ENCODE measurements at places on chromosomes 4 and X.

GRCh38 chr4:87240341-87240740 lies 19.9 kb upstream of the KLHL8 start:
- DNase-seq, result no peak

- no peak for DNase-seq
Measured at GRCh38 chr4:80811406-80811805, 219.1 kb upstream of the BMP3 start.

DNA sequence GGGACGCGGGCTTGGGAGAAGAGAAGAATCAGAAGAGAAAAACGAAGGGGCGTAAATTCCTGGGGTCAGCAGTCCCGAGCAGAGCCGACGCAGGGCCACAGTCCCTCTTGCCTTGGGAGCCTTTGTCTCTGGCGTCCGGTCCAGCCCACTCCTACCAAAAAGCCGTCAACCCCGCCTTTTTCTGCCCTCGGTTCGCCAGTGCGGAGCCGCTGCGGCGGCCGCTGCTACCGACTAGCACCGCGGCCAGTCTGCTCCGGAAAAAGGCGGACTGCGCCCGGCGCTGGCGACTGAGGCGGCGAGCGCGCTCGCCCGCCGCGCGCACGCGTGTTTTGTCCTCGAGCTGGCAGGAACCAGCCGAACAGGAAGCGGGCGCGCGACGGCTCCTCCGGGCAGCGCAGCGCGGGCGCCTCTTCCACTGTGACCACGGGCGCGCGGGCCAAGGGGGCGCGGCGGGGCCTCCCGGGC lies 502 bp downstream of the HNRNPDL start:
- no peak for DNase-seq

DNA sequence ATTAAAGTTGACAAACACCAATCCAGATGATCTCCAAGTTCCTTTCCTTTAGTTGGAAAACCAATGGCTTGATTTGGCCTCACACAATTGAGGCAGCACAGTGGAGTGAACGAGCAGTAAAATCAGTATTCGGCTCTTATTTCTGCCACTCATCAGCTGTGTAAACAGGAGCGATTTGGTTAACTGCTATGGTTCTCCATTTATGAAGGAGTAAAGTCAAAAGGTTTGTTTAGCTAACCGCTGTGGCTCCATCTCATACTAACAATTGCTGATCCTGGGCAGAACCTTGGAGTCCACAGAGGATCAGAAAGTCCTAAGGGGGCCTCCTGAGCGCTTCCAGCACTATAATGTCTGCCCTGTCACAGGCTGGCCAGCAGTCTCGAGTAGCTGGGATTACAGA lies 54.5 kb upstream of the EXOC1L start:
- DNase-seq, result no peak

- no peak for DNase-seq
Measured at GRCh38 chr4:169859366-169860216, 101.8 kb upstream of the HPF1 start.

GRCh38 chr4:27308379-27308778 lies 447.7 kb downstream of the STIM2 start:
- no peak for DNase-seq

DNA sequence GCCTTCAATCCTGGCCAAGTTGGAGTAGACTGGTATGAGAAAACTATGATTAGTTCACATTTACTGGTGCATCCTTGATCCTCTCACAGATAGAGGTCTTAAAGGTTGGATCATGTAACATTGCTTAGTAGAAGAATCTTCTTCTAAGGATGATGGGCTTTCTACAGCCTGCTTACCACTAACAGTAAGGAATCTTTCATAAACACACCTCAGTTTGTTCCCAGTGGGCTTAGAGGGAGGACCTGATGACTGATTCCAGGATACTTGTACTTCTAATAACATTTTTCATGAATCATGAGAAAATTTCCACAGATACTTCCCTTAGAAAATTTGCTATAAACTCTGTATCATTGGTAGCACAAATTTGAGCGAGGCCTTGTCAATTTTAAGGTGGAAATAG lies 40.6 kb downstream of the CCNI start:
- no peak for DNase-seq

GRCh38 chr4:138868562-138868961 lies 147.0 kb upstream of the NOCT start:
- DNase-seq, result no peak

DNA sequence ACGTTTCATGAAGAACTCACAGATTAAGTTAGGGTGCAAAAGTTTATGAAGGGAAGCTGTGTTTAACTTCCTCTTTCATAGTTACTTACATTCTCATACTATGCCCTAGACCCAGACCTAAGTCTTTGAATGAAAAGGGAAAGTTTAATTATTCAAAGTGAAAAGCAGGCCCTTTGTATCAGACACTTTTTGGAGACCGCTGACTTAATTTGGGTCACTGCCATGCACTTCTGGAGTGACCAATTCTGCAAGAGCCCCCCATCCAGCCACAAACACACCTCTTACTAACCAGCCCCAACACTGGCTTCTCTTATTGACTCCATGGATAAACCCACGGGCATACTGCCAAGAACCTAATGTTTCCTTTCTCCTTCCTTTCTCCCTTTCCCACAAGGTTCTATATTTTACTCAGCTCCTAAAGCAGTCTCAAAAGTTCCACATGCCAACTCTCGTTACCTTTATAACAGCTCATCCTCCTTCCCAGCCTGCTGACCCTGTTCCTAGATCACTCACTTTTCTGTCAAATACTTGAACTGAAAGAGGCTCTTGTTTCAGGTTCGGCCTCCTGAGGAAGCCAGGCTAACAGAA lies 34.5 kb downstream of the ABCE1 start:
- no peak for DNase-seq

GRCh38 chr4:5019274-5019673 lies at the start of gene CYTL1:
Gene CYTL1 (minus strand): TSS chr4:5019458. CDS start chr4:5019445, 13 bp downstream.
- no peak for DNase-seq

GRCh38 chr4:173288296-173288695 lies 45.9 kb downstream of the HMGB2 start:
- DNase-seq, result peak; percentile 71

DNA sequence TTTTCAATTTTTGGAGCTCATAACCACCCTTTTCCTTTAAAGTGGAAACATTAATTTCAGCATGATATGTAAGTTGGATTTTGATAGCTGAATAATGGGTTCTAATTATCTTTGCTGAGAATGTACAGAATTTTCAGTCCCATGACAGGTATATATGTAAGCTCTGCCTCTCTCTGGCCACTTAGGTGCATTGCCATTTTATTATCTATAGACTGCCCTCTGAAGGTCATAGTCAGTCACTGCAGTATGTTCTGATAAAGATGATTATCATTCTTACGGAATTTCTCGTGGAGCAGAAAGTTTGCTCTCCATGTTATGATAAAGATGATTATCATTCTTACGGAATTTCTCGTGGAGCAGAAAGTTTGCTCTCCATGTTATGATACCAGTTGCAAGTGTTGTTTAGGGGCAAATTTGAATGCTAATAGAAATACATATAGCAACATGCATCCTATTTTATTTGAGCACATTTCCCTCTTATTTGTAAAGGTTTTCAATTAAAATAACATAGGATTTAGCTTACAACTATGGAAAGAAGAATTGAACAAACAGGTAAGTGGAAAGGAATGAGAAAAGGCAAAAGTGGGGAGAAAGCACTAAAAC lies 10.4 kb downstream of the AFP start:
- DNase-seq, result no peak

- DNase-seq, result no peak
Measured at GRCh38 chr4:40308528-40309122, 26.5 kb upstream of the CHRNA9 start.

- no peak for DNase-seq
Measured at GRCh38 chr4:6313216-6313615, 43.6 kb downstream of the WFS1 start.

GRCh38 chrX:9569876-9570301 lies 105.0 kb downstream of the TBL1X start:
- DNase-seq, result no peak

DNA sequence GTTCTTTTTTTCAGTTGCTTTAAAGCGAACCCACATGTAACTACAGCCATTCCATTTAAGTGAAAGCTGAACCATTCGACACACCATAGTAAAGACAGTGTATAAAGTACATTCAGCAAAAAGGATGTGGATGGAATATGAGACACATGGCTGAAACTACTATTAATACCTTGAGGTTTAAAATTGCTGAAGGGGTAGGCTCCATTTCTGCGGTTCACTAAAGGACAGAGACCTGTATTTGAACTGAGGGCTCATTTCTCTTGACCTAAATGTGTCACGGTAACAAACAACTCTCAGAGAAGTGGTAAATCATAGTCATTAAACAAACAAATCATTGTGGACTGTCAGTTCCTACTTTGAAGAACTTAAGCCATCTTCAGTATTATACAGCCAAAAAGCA lies 1085.6 kb upstream of the TENM3 start:
- DNase-seq, result no peak

GRCh38 chr4:94871644-94872305 lies 114.0 kb downstream of the BMPR1B start:
- no peak for DNase-seq

GRCh38 chr4:2865196-2865780 lies 21.6 kb downstream of the ADD1 start:
- no peak for DNase-seq

DNA sequence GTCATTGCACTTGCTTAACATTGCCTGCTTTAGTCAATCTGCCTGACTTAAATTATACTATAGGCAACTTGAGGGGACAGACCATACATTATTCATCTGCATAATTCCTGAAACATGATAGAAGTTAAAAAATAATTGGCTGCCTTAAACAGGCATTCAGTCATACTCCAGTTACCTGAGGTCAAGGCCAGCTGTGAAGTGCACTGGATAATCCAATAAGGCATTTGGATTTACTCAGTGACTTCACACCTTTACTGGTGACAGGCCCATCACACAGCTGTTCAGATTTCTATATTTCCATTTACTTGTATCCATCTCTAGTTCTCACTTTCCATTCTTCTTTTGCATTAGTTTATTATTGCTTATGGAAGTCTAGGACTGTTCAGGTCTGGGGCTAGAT lies 2341.6 kb downstream of the PCDH7 start:
- no peak for DNase-seq

GRCh38 chrX:123971982-123972381 lies 10.5 kb downstream of the STAG2 start:
- no peak for DNase-seq

DNA sequence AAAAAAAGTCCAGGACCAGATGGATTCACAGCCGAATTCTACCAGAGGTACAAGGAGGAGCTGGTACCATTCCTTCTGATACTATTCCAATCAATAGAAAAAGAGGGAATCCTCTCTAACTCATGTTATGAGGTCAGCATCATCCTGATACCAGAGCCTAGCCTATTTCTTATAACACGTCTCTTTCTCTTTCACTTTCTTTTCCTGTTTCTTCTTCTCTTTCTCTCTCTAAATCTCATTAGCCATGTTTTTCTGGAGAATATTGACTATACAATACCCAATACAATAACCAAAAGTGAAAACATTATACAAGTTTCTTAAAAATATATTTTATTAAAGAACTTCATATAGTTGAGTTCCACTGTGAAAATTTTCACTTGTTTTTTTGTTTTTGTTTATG lies 1154.9 kb upstream of the PCDH7 start:
- no peak for DNase-seq

- peak; percentile 22 for DNase-seq
Measured at GRCh38 chr4:25925486-25926201, 11.6 kb downstream of the SMIM20 start.

- DNase-seq, result no peak
Measured at GRCh38 chrX:24759786-24760185, 66.1 kb downstream of the POLA1 start.

DNA sequence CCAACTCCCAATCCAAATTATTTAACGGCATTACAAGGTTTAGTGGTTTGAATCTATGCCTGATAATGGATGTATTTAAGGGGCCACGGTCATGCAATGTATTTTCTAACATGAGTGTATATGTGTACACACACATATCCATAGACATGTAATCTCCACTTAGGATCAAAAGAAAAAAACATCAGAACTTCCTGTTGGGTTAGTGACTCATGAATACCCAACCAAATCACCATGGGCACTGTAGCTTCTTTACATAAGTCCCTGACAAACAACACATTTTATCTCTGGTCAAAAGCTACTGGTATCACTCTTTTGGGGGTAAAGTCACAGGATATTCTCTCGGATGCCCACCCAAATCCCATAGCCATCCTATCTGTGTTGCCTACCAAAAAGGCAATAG lies 36.5 kb upstream of the TFDP3 start:
- no peak for DNase-seq

GRCh38 chr4:113145147-113145518 lies 95.7 kb downstream of the ANK2 start:
- no peak for DNase-seq

GRCh38 chr4:106418444-106418843 lies 49.9 kb upstream of the GIMD1 start:
- DNase-seq, result no peak

DNA sequence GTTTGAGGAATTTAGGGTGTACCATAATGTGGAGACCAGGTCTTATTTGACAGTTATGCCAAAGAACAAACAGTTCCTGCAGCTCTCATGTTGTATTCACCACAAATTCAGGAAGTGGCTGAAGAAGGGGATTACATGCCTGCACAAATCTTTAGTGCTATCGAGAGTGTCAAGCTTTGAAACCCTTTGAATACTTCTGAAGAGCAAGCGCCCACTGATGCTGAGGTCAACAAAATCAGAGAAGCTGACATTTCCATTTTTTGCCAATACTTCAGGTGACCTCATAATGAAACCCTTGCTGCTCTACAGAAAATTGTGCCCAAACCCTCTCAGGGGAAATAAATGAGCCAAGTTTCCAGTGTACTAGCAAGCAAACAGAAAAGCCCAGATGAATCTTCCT lies 28.4 kb downstream of the PAK3 start:
- DNase-seq, result no peak

DNA sequence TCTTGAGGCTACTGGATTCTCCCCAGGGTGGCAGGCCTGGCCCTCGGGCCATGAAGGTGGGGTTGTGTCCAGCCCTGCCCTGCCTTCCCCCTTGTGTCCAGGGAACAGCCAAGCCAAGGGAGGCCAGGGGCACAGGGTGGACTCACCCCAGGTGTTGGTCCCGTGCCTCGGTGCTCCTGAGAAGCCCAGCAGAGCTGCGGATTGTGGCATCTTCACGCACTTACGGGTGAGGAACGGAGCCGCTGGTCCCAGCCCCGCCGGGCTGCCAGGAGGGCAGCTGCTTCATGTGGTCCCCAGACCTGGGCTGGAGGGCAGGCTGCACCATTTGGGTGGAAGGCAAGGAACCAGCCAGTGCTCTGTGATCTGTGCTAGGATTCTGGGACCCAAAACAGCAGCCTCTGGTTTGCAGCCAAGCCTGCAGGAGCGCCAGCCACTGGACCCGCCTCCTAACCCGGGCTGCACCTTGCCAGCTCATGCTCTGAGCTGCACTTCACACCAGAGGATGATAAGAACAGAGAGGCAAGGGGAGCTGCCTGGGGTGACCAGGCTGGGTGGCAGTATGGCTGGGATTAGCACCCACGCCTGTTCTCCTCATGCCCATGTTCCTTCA lies 36.1 kb upstream of the HMX1 start:
- DNase-seq, result no peak

GRCh38 chrX:134484039-134484438 lies 24.1 kb downstream of the HPRT1 start:
- DNase-seq, result no peak

- no peak for DNase-seq
Measured at GRCh38 chrX:22141047-22141730, 109.1 kb downstream of the PHEX start.

Measured in stimulated activated CD4-positive, alpha-beta T cell treated with anti-CD3 and anti-CD28 coated beads, Interleukin-15, amount 100 ng/mL, for 48 hours (primary cell).